ENCODE measurements at places on chromosomes 7 and 10.

- DNase-seq: peak; percentile 10
These were observed at the start of gene SORCS1 for GRCh38 chr10:107163881-107164861. Gene SORCS1, minus strand, starts transcription at chr10:107164706.

DNA sequence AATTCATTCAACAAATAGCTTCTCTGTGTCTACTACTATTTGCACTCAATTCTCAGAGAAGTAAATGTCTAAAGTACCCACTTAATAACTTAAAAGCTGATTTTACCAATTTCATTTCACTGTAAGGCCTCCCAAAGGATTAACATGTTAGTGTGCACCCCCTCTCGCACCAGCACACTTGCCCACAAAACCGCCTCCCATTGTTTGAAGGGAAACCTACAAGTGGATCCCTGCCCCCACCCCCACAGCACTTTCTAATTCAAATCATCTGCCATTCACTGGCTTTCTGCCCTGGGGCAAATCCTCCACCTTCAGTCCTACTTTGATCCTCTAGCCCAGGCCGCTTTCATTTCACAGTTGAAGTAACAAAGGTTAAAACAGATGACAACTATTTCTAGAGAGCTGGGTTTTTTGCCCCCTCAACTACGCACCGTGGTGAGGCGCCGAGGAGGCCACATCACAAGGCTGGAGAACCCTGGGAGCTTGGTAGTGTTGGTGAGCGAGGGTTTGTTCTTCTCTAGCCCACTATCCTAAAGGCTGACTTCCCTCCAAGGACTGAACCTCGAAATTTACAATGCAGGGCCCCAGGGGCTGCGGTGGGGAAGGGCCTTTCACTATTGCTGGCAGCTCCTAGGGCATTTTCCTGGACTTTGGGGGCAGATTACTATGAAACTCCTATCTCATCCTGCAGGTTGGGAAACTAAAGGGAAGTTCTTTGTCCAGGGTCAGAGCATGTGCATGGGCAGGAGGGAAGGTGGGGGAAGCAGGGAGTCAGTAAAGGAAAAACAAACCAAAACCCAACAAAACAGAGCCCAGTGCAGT lies 517.4 kb upstream of the ZMIZ1 start:
- DNase-seq: no peak

DNA sequence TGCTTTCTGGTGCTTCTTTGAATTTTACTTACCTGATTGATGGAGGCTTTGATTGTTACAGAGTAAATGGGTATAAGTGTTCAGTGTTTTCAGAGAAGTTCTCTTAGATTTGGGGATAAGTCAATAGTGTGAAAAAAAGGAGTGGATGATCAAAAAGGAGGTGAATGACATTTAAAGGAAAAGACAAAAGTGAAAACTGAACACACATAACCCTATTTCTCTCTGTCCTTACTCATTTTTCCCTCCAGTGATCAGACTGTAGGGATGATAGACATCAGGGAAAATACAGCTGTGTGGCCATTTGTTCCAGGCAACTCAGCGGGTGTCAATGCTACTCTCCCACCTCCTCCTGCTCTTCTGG lies 278 bp downstream of the CPA2 start:
- DNase-seq: no peak

- DNase-seq: peak; percentile 83
These were observed 39.2 kb upstream of the COL1A2 start for GRCh38 chr7:94355454-94355853.

DNA sequence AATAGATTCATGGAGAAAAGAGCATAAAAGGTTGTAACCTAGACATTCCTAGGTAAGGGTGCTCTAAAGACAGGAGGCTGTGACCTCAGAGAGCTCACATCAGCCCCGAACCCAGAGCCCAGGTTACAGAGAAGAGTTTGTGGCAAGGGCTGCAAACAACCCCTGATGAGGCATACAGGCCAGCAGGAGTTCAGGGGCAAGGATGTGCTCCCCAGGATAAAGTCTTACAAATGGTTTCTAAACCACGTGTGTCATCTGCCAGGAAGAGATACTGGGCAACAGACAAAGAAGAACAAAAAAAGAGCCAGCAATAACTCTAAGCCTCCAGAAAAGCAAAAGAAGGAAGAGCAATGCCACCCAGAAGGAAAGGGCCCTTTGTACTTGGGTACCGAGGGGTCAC lies 27.7 kb downstream of the NCAPG2 start:
- no peak for DNase-seq

DNA sequence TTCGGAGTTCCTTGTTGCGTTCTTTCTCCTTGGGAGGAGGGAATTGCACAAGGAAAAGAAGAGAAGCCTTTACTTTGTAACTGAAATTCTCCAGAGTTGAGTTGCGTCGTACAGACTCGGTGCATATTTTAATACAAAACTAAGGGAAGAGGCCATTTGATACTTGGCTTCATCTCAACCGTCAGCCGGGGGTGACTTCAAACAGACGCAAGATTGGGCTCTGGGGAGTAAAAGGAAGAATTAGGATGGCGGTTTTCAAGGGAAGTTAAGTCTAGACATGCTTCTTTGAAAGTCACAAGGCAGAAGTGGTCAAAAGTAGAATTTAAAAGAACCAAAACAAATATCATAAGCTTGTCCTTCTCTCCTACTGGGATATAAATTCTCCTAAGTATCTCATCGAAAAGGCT lies 1.6 kb downstream of the PRR15 start:
- no peak for DNase-seq

DNA sequence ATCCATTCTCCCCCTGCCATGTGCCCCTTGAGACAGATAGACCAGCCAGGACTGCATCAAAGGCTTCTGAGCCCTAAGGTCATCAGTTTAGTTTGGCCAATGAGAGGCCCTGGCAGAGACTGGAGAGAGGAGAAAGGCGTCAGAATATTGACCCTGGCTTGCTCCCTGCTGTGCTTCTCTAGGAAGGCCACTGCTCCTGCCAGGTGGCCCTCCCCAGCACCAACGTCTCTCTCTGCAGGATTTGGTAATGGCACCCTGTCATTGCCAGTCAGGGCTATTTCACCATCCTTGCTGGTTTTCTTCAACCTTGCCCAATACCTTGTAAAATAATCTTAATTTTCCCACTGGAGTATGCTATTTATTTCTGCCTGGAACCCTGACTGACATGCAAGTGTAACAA lies 38.8 kb upstream of the ZRANB1 start:
- DNase-seq: no peak

DNA sequence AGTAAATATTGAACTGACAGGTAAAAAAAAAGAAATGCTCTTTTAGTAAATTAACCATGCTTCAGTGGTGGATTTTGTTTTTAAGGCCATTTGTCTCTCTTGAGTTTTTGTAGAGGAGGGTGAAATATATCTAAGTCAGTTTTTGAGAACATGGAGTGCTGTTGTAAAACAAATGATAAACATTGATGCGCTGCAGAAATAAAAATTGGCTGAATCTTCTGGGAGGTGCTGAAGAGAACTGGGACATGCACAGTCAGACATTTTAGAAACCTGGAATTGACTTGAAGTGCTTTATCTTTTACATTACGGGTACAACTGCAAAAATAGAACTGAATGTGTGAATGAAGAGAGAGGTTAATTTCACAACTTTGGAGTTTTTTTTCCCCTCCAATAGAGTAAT lies 203.0 kb upstream of the HDAC9 start:
- DNase-seq: no peak

GRCh38 chr7:151586531-151587260 lies 67.0 kb upstream of the RHEB start:
- no peak for DNase-seq

DNA sequence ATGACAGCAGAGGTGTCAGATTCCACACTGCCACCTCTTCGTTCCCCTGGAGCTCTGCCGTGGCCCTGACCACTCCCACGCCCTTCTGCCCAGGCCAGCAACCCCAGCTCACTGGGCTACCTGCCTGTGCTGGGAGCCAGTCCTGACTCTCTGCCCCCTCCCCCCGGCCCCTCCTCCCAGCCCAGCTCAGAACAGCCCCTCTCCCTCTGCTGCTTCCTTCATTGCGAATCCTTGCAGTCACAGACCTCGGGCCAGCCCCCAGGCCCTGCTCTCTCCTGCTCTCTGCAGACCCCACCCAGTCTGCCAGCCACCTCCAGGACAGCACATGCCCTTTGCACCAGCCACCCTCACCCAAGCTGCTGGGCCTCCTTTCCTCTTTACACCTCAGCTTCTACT lies 60.4 kb downstream of the TCERG1L start:
- DNase-seq: no peak

GRCh38 chr7:1862560-1862959 lies 192.5 kb downstream of the ELFN1 start:
- no peak for DNase-seq

DNA sequence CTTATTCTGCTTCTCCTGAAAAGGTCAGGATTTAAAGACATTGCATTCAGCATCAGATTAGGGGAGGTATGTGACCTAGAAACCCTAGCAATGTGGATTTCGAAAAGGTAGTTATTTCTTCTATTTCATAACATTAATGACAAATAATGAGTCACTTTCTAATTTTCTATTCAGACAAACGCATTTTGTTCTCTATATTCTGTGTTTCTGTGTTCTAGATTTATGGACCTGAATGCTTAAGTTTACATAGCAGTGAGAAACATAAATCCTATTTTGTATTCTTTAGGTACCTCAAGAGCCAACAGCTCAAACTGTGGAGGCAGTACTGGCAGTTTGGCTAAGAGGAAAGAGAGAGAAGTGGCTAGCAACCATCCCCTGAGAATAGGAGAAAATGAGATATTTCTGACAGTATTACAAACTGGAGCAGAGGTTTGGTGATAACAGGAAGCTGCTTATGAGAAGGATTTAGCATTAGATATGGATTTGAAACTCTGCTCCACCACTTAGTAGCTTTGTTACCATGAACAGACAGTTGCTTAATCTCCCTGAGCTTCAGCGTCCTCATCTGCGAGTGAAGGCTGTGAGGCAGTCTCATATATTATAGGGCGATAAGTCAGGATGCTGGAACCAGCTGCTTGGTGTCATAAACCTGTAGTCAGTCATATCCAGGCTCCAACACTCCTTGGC lies 28.2 kb downstream of the CDK14 start:
- DNase-seq: peak; percentile 13

DNA sequence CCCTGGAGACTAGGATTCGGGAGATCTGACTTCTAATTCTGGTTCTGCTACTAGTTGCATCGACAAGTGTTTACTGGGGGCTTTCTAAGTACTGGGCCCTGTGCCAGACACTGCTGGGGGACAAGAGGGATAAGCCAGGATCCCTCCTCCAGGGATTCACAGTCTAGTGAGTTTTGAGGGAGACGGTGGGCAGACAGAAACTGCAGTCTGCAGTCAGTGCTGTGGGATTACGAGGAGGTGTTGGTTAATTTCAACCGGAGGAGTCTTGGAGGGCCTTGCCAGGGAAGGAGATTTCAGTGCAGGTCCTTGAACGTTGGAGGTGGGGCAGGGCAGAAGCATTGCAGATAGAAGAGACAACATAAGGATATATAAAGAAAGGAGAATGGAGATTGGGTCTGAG lies 3.5 kb upstream of the KCNH2 start:
- no peak for DNase-seq

DNA sequence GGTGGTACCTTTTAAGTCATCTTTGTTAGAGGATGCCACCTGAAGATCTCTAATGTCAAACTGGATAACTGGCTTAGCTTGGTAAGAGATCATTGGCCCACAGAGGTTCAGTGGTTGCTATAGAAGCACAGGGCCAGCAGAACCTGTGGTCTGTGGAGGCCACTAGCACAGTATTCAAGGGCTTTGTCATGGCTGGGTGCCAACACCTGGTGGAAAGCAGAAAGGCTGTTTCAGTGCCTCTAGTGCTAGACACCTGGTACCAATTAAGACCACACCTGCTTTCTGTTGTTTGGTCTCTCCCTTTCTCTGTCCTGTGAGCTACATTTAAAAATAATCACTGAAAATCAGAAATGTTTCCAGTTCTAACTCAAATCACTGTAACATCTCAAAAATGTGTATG lies 10.0 kb upstream of the PCGF5 start:
- no peak for DNase-seq

GRCh38 chr7:5997210-5997808 lies 11.5 kb downstream of the PMS2 start:
- DNase-seq: peak; percentile 77

GRCh38 chr10:125936331-125936730 lies 40.0 kb downstream of the FANK1 start:
- DNase-seq: no peak

DNA sequence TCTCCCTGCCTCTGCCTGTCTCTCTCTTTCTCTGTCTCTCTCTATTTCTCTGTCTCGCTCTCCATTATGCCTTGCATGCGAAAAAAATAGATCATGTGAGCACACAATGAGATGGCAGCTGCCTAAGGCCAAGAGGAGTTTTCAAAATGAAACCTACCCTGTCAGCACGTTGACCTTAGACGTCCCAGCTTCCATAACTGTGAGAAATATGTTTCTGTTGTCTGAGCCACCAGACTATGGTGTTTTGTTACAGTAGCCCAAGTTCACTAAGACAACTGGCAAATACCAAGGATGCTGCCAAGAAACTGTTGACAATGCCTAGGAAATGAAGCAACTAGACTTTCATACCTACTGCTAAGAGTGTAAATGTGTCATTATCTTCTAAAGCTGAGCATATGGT lies 70.6 kb upstream of the PLXDC2 start:
- peak; percentile 20 for DNase-seq
